ENCODE measurements at places on chromosomes 6 and 20. TPM values are rescaled to one million over a fixed set of nuclear protein-coding genes. Genes with fewer than 3 reads are reported as not detected.
A peak's percentile ranks its signal among the peaks of the same experiment; 100 is the strongest.

GRCh38 chr20:63829945-63830835, 874 bp downstream of the ZBTB46 start:
- peak overlapping the region; percentile 33 for H3K27ac ChIP-seq
- no peak for DNase-seq
- peaks cover 42% of the 10 kb centered on the region for H3K4me1 ChIP-seq
- no peaks in the 10 kb centered on the region for H3K36me3 ChIP-seq

Gene HLA-DQA2
- total RNA-seq, result not detected

Gene SPTLC3
- 36.5 TPM for total RNA-seq

Gene GABRR1
- total RNA-seq, result not detected

DNA sequence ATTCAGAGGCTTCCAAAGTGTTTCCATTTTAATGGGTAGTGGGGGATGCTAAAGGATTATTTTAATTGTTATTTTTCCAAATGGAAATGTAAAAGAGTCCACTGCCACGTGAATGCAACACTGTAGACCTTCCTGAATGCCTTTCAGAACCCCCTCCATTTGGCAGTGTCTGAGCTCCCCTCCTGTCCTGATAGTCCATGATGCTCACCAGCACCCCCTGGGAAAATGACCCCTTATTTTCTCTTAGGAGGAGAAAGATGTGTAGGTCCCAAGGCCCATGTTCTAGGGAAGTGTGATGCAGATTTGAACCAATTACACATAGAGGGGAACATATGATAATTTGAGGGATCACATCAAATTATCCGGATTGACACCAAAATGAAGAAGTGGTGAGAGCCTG, 46.8 kb upstream of the SH3BGRL2 start:
- no peak for DNase-seq
- H3K36me3 ChIP-seq, result no peaks in the 10 kb centered on the region
- peaks cover 1% of the 10 kb centered on the region for H3K4me1 ChIP-seq
- H3K27ac ChIP-seq, result no peak overlapping the region

DNA sequence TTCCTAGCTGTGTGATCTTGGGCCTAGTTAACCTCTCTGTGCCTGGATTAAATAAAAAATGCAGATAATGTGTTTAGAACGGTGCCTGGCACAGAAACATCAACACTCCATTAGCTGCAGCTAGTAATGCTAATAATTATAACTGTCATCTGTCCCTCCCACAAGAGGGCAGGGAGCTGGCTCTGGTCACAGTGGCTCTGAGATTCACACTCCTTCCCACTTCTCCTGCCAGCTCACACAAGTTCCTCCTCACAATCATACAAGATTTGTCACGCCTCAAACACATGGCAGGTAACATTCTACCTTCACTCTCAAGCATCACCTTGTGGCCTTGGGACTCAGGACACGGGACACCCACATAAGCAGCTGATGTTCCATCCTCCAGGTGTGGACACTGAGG, 2.4 kb downstream of the ADA start:
- no peaks in the 10 kb centered on the region for H3K27me3 ChIP-seq
- peaks cover 14% of the 10 kb centered on the region for H3K4me1 ChIP-seq
- H3K4me3 ChIP-seq, result no peak overlapping the region
- no peak overlapping the region for H3K27ac ChIP-seq
- no peaks in the 10 kb centered on the region for H3K36me3 ChIP-seq
- no peak for DNase-seq

- no peak overlapping the region for H3K4me3 ChIP-seq
- H3K27ac ChIP-seq, result no peak overlapping the region
- no peaks in the 10 kb centered on the region for H3K36me3 ChIP-seq
Observed at GRCh38 chr6:40169878-40170277, 235.6 kb upstream of the MOCS1 start.

DNA sequence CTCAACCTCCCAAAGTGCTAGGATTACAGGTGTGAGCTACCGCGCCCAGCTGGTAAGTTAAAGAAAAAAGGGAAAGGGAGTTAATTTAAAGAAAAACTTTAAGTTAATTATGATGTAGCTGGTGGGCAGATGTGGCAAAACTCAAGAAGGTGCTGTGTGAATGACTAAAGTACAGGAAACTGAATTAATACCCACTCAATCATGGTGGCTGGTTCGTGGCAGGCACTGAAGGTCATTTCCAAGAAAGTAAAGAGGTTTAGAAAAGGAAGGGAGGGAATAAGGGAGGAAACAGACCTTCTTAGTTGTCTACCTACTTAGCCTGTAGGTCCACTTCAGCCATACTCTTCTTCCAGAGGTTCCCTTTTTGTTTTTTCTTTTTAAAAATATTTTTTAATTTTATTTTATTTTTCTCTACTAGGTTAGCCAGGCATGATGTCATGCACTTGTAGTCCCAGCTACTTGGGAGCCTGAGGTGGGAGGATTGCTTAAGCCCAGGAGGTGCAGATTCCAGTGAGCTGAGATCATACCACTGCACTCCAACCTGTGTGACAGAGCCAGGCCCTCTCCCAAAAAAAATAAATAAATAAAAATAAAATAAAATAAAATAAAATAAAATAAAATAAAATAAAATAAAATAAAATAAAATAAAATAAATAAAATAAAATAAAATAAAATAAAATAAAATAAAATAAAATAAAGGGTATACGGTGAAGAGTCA, 11.9 kb upstream of the TGM3 start:
- H3K27me3 ChIP-seq, result no peaks in the 10 kb centered on the region
- no peak overlapping the region for H3K27ac ChIP-seq
- DNase-seq, result peak; percentile 43
- no peaks in the 10 kb centered on the region for H3K4me1 ChIP-seq
- no peak overlapping the region for H3K4me3 ChIP-seq

- no peaks in the 10 kb centered on the region for H3K27me3 ChIP-seq
- no peak overlapping the region for H3K27ac ChIP-seq
- DNase-seq, result no peak
- H3K4me3 ChIP-seq, result no peak overlapping the region
Observed at GRCh38 chr6:15817100-15817499, 154.3 kb upstream of the DTNBP1 start.

Gene SLC26A8
- 0.73 TPM for total RNA-seq

DNA sequence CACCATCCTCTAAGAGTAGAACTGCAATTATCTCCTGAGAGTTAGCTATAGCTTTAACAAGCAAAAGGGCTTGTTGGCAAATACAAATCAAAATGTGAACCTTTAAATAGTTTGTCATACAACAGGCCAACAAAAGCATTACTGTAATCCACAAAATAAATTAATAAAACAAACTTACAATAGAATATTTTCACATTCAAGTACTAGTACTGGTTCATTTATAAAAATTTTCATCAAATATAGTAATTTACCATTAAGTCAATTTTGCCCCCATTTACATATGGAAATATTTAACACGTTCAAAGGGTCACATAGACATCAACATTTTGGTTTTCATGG, 9.4 kb downstream of the RBM39 start:
- H3K27ac ChIP-seq, result no peak overlapping the region
- H3K4me1 ChIP-seq, result peaks cover 19% of the 10 kb centered on the region
- H3K36me3 ChIP-seq, result peaks cover 84% of the 10 kb centered on the region
- H3K4me3 ChIP-seq, result no peak overlapping the region
- no peak for DNase-seq
- H3K27me3 ChIP-seq, result no peaks in the 10 kb centered on the region

GRCh38 chr6:1636971-1637871, 27.5 kb downstream of the FOXC1 start:
- H3K27ac ChIP-seq, result no peak overlapping the region
- H3K36me3 ChIP-seq, result no peaks in the 10 kb centered on the region
- H3K4me1 ChIP-seq, result no peaks in the 10 kb centered on the region

Gene RNGTT
- total RNA-seq, result 31.4 TPM

Gene COL21A1
- 1.9 TPM for total RNA-seq

DNA sequence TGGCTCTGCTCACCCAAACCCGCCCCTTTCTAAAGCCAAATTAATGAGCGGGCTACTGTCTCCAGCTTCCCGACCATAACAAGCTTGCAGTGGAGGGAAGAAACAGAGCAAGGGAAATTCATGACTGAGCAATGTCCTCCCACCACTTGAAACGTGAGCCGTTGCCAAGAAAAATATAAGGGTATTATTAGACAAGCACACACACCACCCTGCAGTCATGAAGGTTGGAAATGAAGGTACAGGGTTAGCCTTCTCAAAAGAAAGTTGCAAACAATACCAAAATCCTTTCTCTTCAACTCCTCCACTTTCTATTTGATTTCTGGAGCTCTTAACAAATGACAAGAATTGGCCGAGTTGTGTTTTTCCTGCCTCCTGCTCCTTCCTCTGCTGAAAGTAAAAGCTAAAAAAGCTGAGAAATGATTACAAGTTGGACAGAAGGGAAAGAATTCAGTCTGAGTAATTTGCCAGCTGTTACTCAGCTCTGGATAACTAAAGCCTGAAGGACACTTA, 151.1 kb upstream of the B3GAT2 start:
- H3K4me3 ChIP-seq, result no peak overlapping the region
- no peaks in the 10 kb centered on the region for H3K27me3 ChIP-seq
- no peaks in the 10 kb centered on the region for H3K36me3 ChIP-seq
- H3K27ac ChIP-seq, result peak overlapping the region; percentile 77
- H3K4me1 ChIP-seq, result peaks cover 23% of the 10 kb centered on the region

Gene ZGPAT
- total RNA-seq, result 36.3 TPM

- H3K27ac ChIP-seq, result no peak overlapping the region
- peak; percentile 30 for DNase-seq
- H3K27me3 ChIP-seq, result no peaks in the 10 kb centered on the region
- no peaks in the 10 kb centered on the region for H3K4me1 ChIP-seq
- H3K36me3 ChIP-seq, result no peaks in the 10 kb centered on the region
Observed at GRCh38 chr6:44100088-44100550, 27.1 kb downstream of the MRPL14 start.

Gene SRSF12
- 0.88 TPM for total RNA-seq

Gene ARID1B
- total RNA-seq, result 192 TPM

- peak; percentile 86 for DNase-seq
- H3K27me3 ChIP-seq, result no peaks in the 10 kb centered on the region
- no peak overlapping the region for H3K27ac ChIP-seq
- H3K4me1 ChIP-seq, result peaks cover 16% of the 10 kb centered on the region
Observed at GRCh38 chr20:44911264-44911921, 1.5 kb downstream of the PABPC1L start.

DNA sequence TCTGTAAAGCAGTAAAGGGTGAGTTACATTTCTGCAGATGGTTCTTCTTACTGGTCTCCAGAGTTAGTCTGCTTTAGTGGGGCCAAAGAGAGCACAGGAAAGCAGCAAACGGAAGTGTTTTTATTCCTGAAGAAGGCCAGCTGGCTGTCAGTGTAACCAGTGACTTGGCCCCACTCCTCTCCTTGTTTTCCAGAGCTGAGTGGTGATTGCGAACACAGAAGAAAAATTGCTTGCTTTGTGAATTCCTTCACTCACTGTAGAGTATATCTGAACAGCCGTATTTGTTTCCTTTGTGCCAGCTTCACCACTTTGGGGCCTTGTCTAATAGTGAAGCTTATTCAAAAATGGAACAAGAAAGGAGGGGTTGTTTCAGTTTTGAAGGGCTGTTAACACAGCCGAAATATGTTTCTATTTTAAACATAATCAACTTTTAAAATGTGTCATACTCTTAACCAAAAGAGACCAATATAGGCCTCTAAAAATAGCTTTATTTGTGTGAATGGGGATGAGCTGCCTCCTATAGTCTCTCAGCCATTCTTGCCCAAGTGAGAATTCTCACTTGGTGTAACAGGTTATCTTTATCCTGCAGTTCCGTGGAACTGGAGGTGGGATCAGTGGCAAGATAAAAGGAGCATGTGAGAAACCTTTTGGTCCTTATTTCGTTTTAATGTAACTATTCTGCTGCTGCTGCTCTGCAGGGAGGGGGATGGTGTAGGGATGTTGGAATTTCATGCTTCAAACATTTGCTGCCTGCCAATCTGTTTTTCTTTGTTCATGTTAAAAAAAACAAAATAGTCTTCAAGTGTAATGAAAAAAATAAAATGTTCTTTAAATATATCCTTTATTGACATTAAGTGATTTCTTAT, 37.8 kb downstream of the ZC2HC1B start:
- no peak overlapping the region for H3K4me3 ChIP-seq
- H3K36me3 ChIP-seq, result no peaks in the 10 kb centered on the region
- DNase-seq, result peak; percentile 72
- H3K4me1 ChIP-seq, result peaks cover 16% of the 10 kb centered on the region
- H3K27me3 ChIP-seq, result no peaks in the 10 kb centered on the region

- no peak for DNase-seq
- H3K27me3 ChIP-seq, result no peaks in the 10 kb centered on the region
- H3K27ac ChIP-seq, result no peak overlapping the region
- H3K4me1 ChIP-seq, result no peaks in the 10 kb centered on the region
- H3K36me3 ChIP-seq, result no peaks in the 10 kb centered on the region
- no peak overlapping the region for H3K4me3 ChIP-seq
Observed at GRCh38 chr6:168302534-168302933, 17.0 kb downstream of the DACT2 start.

Gene RSPH4A
- 1.2 TPM for total RNA-seq

Gene AVP
- total RNA-seq, result not detected

DNA sequence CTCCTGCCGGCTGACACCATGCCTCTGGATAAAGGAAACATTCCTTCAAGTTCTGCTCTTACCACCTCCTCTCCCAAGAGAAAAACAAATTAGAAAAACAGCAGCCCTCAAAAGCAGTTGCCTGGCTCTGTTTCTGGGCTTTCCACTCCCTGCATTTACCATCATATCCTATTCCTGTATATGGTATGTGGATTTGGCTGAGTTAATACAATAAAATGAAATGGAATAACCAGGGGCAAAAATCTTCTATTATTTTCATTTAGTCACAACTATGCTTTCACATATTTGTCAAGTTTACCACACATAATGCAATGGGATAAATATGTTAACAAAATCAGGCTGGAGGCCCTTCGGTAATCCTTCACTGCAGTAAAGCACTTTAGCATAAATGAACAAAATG, 34.3 kb downstream of the COL12A1 start:
- no peak overlapping the region for H3K27ac ChIP-seq
- no peaks in the 10 kb centered on the region for H3K27me3 ChIP-seq
- no peaks in the 10 kb centered on the region for H3K4me1 ChIP-seq
- H3K4me3 ChIP-seq, result no peak overlapping the region

GRCh38 chr6:40912158-40912946, 126.7 kb downstream of the UNC5CL start:
- H3K27ac ChIP-seq, result no peak overlapping the region
- no peak overlapping the region for H3K4me3 ChIP-seq
- H3K27me3 ChIP-seq, result no peaks in the 10 kb centered on the region
- peaks cover 25% of the 10 kb centered on the region for H3K4me1 ChIP-seq
- peak; percentile 41 for DNase-seq

Gene VWA7
- 8.9 TPM for total RNA-seq

Gene EPPIN
- 1.1 TPM for total RNA-seq

DNA sequence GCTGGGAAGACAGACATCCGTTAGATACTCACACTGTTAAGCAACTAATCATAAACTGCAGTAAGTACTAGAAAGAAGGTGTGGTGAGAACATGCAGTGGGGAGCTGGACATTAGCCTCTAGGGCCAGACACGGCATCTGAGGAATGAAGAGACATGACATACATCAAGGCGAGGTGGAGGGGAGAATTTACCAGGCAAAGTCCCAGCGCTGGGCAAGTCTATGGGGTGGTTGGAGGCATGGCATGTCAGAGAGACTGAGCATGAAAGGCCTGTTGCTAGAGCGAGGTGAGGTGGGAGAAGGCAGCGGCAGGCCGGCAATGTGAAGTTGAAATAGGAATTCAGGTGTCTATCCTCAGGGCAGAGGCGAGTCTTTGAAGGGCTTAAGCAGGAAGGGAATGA, 31.8 kb downstream of the SLC24A3 start:
- no peak overlapping the region for H3K4me3 ChIP-seq
- no peaks in the 10 kb centered on the region for H3K27me3 ChIP-seq
- no peak for DNase-seq

All from thyroid gland (tissue), 4 donors.